ENCODE measurements at places on chromosomes 5 and 9.

DNA sequence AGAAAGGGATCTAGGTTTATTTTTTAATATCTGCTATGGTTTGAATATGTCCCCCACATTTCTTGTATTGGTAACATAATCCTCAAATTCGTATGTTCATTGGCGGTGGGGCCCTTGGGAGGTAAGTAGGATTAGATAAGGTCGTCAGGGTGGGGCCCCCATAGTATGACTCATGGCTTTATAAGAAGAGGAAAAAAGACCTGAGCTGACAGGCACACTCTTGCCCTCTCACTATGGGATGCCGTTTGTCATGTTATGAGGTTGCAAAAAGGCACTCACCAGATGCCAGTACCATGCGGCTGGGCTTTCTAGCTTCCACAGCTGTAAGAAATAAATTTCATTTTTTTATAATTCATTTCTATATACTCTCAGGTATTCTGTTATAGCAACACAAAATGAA lies 67.3 kb upstream of the SGCD start:
- no peak for DNase-seq

DNA sequence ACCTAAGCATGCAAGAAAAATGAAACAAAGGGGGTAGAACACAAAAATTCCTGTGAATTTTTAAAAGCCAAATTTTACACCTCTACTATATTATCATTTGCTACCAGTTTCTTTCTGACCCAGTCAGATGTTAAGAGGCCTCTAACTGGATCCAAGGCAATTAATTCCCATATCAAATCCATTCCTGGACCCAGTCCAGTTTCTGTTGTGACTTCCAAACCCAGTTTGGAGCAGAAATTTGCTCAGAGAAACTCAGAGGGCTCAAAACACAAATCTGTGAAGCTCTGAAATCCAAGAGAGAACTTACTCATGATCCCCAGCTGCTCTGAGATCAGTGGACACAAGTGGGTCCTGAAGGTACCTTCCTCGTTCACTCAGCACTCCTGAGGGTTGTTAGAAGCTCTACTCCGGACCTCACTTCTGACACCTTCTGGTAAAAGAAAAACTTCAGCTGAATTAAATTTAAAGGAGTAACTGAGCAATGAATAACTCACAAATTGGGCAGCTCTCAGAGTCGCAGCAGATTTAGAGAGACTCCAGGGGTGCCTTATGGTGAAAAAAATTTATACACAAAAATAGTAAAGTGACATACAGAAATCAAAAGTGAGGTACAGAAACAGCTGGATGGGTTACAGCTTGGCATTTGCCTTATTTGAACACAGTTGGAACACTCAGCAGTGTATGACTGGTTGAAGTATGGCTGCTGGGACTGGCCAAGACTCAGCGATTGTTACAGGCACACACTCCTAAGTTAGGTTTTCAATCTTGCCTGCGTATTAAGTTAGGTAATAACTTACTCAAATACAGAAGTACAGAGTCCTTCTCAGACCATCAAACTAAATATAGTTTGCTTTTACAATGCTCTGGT lies 32.4 kb downstream of the INSL4 start:
- no peak for DNase-seq

DNA sequence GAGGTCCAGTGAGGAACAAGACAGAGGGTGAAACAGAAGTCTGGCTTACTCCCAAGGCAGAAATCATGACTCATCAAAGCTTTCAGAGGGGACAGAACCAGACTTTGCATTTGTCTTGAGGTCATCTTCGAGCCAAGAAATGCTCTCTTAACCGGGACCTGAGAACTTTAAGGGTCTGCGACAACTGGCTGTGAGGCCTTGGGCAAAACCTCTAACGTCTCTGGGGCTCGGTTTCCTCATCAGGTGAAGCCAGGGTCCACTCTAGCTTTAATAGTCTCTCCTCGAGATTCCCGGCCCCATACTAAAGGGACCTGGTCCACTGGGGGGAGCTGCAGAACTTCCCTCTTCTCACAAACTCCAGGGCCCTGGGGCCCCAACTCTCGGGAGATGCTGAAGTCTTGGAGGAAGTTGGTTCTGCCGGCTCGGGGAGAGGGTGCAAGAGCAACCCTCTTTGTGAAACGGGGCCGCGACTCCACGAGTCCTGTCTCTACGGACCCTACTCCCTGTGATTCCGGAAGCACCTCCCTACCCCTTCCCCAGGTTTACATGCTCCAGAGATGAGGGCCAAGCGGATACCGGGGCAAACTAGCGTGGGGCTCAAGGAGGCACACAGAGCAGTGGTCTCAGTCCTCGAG lies 2.6 kb downstream of the GLIS3 start:
- no peak for DNase-seq

GRCh38 chr5:179954434-179954833 lies 46.7 kb upstream of the TBC1D9B start:
- DNase-seq: peak; percentile 52

GRCh38 chr9:120676767-120677402 lies 37.4 kb downstream of the MEGF9 start:
- no peak for DNase-seq

GRCh38 chr5:72658161-72658560 lies 151.0 kb upstream of the ZNF366 start:
- no peak for DNase-seq

- no peak for DNase-seq
These were observed 2.1 kb downstream of the CSF2 start for GRCh38 chr5:132075719-132076077.

DNA sequence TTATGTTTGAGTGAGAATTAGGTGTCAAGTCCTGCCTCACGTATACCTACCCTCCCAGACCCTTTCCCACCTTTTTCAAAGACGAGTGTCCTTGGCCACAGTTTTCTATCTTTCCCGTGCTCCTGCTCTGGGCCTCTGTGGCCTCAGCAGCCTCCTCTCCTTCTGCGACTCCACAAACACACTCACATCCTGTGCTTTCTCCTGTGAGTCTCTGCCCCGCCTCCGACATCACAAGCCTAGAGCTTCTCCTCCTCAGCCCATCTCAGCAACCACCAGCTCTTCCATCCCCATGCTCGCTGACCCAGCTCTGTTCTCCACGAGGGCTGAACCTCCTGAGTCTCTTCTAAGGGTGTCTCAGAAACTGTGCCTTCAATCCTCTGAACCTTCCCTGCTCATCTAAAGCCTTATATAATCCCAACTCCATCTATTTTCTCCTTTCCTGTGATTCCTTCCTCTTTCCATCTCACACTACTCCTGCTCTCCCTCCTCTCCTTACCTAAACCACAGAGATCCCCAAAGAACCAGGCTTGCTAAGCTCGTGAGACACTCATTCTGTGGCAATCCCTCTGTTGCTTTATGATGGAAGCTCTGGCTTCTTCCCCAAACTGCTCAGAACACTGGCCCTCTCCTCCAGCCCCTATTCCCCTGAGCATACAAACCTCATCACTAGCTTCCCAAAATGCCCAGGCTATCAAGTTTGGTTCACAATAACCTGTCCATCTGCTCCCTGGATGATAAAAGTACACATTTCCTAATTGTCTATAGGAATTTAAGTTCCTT lies 55.2 kb downstream of the RASEF start:
- DNase-seq: no peak

DNA sequence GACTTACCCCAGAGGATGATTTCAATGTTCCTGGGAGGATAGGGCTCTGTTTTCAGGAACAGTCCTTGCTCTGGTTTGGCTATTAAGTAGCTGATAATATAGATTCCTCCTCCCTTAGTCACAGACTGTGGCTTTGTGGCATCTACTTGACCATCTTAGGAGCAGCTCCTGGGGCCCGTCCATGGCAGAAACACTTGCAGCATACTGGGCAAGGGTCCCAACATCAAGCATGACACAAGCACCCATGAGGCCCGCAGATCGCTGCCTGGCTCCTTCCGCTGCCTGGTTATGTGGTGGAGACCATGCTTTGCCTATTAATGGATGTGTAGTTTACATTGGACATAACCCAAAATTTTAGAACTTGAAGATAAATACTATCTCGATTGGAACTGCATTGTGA lies 170.1 kb downstream of the ICE1 start:
- DNase-seq: no peak

DNA sequence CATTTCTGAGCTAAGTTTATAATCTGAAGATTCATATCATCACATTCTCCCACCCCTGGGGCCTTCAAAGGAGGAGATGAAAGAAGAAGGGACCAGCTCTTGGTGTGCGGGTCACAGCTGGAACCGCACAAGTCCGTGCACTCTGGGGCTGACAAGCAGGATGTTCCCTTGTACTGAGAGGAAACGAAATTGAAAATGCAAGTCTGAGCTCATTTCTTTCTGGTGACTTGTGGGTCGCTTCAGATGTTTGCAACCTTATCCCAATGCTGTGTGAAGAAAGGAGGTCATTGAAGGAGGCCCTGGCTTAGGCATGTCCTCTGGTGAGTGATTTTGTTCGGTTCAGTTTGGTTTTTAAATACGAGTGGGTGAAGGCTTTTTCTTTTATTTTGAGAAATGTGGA lies 59.6 kb downstream of the C9orf152 start:
- DNase-seq: no peak

GRCh38 chr5:91010090-91010489 lies 373.0 kb downstream of the ARRDC3 start:
- no peak for DNase-seq

DNA sequence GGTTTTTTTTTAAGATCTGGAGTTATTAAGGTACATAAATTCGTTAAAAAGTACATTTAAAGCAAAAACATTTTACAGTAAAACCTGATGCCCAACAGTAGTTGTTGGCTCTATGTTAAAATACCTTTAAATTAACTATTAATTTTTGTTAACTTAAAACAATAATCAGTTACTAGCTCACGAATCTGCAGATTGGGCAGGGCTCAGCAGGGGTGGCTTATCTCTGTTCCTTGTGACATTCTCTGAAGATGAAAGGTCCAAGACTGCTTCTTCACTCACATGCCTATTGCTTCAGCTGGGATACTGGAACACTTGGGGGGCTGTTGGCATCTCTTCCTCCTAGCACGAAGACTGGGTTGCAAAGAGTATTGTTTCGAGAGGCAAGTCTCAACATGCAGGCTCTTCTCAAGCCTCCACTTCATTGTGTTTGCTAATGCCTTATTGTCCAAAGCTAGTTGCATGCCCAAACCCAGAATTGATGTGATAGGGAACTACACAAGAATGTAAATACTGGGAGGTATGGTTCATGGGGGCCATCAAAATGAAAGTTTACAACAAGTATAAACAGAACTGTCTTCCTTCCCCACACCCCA lies 46.6 kb downstream of the MAP3K1 start:
- DNase-seq: no peak

- no peak for DNase-seq
These were observed 812 bp downstream of the DNAH5 start for GRCh38 chr5:13943676-13944075.

- DNase-seq: no peak
These were observed 995.8 kb upstream of the CDH6 start for GRCh38 chr5:30197662-30198061.

- no peak for DNase-seq
These were observed 6.3 kb downstream of the EXOSC3 start for GRCh38 chr9:37778534-37778933.

DNA sequence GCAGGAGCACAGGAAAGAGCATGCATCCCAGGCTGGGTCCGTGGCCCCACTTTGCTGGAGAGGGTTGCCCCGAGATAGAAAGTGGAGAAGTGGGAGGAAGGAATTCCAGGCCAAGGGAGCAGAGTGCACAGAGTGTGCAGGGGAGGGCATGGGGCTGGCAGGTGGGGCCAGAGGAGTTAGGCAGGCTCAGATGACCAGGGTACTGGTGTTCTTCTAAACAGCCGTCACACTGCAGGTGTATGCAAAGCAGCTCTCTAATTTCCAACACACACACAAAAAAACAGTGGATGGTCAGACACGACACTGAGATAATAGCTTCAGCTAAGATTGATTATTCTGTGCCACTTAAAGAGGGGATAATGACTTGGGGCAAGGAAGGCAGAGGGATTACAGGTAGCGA lies 212.2 kb downstream of the MTRR start:
- no peak for DNase-seq

- no peak for DNase-seq
These were observed 44.5 kb downstream of the PLPP7 start for GRCh38 chr9:131333771-131334628.

- no peak for DNase-seq
These were observed 66.3 kb downstream of the PRELID2 start for GRCh38 chr5:145768863-145769262.

- DNase-seq: no peak
These were observed 8.7 kb downstream of the PAPPA start for GRCh38 chr9:116162241-116162781.

DNA sequence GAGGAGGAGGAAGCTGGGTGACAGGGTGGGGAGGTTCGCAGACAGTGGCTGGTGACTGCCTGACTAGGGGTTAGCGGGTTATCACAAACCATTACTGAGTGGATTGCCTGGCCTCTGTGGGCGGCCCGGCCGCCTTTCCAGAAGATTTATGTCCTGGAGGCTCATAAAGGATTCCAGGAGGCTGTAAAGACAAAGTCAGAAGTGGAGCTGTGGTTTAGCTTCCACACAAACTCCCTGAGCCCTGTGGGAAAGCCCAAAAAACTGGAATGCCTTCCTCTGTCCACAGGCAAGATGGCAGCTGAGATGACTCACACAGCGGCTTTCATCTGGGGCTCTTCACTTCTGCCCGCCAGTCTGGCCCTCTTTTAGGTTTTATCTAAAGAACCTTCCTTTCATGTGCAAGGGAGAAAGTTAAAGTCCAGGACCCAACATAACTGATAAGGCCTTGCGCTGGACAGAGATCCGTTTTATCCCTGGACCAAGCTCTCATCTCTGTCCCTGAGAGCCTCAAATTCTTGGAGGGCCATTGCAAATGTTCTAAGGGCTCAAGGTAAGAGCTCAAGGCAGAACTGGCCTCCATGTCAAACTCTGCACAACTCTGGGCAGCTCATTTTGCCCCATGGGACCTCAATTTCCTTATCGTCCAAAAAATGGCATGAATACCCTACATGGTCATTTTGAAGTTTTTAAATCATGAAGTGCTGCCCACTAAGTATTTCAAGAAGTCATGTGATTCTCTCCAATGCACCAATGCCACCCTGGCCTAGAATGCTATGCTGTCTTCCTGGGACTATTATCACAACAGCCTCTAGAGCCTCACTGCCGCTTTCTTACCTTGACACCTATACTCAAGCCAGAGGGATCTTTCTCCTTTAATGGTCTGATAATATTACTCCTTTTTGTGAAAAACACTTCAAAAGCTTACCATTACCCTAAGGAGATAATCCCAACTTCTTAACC lies 249.4 kb upstream of the TRIM32 start:
- DNase-seq: no peak

GRCh38 chr5:169350759-169351240 lies 49.9 kb upstream of the SLIT3 start:
- peak; percentile 97 for DNase-seq

GRCh38 chr9:126154869-126155268 lies 171.8 kb upstream of the MVB12B start:
- no peak for DNase-seq

DNA sequence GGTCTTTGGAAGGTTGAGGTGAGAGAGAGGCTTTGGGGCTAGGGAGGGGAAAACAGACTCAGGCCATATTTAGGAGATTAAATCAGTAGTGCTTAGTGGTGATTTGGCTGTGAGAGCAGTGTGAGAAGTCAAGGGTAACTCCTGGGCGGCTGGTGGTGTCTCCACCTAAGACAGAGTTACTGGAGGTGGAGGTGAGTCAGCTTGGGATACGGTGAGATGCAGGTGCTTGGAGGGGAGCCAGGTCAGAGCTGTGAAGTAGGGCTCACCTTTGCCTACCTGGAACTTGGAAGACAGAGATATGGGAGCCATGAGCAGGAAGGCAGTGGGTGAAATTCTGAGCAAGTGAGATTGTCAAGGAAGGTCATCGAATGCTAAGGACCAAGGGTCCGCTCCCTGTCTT lies 24.5 kb downstream of the RGS3 start:
- DNase-seq: no peak

- no peak for DNase-seq
These were observed 23.5 kb upstream of the EIF4EBP3 start for GRCh38 chr5:140524003-140524402.

- DNase-seq: no peak
These were observed 15.6 kb downstream of the SPACA9 start for GRCh38 chr9:132894346-132894745.
